Peyer's patch (tissue), 4 donors: ENCODE measurements at places on chromosomes 2 and 18. TPM values are rescaled to one million over a fixed set of nuclear protein-coding genes. Genes with fewer than 3 reads are reported as not detected.

The CIB4 gene
- total RNA-seq, result not detected

The NMS gene
- not detected for total RNA-seq

The ORC4 gene
- 27.5 TPM for total RNA-seq

The CFC1 gene
- not detected for total RNA-seq

The CCDC74B gene
- 2.1 TPM for total RNA-seq
